ENCODE measurements at places on chromosomes 12 and 14.

DNA sequence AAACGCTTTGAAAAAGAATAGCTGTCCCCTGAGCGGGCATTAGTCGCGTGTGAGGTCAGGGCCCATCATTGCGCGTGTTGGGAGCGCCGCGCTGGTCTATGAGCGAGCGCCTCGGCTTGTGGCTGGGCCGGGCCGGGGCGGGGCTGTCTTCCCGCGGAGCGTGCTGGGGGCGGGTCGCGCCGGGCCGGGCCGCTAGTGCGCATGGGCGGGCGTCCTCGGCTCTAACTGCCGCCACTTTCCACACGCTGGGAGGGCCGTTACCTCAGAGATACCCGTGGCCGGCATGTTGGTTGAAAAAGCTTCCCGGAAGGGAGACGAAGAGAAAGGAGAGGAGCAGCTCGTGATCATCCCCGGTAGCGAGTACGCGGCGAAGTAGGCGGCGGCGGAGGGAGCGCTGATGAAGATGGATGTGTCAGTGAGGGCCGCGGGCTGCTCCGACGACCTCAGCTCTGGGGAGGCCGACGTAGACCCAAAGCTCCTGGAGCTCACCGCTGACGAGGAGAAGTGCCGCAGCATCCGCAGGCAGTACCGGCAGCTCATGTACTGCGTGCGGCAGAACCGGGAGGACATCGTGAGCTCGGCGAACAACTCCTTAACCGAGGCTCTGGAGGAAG is at the start of gene EID3:
TSS of gene EID3 (plus strand) at position 202 of the 614 bp plus-strand sequence. CDS start at position 398, 196 bp downstream.
- no peak for DNase-seq

DNA sequence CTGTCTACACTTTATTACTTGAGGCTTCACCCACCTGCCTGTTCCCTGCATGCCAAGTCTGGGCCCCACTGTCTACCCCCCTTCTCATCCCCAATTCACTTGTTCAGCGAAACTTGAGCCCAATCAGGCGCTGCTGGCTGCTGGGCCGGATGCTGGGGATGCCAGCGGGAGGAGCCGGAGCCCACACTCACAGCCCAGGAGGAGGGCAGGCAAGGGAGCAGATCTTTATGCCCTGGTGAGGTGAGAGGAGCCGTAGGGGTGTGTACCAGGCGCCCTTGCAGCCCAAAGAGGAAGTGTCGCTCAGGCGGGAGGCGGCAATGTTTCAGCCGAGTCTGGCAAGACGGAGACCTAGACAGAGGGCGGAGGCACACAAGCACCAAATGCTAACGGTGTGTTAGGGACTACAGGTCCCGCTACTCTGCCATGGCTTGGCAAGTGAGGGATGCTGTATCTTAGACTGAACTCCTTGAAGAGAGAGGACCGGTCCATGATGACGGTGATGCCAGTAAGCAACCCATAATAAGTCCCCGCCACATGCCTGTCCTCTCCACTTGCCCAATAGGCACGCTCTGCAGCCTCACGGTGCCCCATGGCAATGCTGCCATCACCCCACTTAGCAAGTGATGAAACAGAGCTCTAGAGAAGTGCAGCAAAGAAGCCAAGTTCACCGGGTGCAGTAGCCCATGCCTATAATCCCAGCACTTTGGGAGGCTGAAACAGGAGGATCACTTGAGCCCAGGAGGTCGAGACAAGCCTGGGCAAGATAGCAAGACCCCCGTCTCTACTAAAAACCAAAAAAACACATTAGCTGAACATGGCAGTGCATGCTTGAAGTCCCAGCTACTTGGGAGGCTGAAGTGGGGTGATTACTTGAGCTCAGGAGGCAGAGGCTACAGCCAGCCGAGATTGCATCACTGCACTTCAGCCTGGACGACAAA is 41.6 kb downstream of the LRRC74A start:
- DNase-seq = no peak

DNA sequence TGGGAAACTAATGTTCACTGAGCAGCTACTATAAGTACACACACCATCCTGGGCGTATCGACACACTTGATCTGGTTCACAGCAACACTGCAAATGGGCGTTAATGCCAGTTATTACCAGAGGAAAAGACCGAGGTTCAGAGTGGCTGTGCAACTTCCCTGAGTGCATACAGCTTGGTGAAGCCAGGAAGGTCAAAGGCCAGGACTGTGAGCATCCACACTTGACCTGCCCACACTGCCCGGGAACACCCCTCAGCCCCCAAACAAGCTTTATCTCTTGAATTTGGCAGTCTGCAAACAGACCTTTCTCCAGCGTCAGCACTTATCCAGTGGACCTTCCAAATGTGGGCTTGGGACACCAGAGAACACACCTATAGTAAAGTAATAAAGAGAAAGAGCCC is 312.6 kb downstream of the BCL11B start:
- DNase-seq = no peak

- no peak for DNase-seq
These were observed 26.4 kb upstream of the SLC7A8 start for GRCh38 chr14:23209651-23210423.

DNA sequence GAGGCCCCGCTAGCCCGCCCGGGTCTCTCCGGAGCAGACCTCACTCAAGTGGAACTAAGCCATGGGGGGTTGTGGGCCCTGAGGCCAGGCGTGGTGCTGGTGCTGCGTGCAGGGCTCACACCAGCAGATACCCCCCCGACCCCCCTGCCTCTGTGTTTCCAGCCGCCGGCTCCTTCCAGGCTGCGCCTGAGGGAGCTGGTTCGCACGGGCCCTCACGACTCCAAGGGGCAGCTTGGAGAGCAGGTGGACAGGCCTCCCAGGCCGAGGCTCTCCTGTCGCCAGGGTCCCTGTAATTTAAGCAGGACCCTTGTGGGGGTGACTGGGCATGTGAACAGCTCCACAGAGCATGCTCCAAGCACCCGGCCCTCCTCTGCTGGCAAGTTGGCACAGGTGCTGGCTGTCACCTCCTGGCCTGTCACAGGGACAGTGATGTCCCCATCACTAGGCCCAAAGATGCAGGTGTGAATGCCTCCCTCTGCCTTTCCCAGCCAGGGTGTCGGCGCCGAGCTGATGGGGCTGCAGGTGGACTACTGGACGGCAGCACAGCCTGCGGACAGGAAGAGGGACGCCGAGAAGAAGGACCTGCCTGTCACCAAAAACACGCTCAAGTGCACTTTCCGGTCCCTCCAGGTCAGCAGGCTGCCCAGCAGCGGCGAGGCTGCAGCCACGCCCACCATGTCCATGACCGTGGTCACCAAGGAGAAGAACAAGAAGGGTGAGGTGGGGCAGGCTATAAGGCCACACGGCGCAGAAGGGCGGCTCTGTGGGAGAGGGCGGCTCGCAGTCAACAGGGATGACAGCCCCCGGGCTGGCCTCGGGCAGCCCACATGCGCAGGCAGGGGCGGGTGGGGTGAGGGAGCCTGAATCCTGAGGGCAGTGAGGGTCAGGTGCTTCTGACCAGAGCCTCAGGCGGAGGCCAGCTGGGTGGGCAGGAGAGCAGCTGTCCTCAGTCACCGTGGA is 5.9 kb upstream of the TEX22 start:
- DNase-seq = no peak

DNA sequence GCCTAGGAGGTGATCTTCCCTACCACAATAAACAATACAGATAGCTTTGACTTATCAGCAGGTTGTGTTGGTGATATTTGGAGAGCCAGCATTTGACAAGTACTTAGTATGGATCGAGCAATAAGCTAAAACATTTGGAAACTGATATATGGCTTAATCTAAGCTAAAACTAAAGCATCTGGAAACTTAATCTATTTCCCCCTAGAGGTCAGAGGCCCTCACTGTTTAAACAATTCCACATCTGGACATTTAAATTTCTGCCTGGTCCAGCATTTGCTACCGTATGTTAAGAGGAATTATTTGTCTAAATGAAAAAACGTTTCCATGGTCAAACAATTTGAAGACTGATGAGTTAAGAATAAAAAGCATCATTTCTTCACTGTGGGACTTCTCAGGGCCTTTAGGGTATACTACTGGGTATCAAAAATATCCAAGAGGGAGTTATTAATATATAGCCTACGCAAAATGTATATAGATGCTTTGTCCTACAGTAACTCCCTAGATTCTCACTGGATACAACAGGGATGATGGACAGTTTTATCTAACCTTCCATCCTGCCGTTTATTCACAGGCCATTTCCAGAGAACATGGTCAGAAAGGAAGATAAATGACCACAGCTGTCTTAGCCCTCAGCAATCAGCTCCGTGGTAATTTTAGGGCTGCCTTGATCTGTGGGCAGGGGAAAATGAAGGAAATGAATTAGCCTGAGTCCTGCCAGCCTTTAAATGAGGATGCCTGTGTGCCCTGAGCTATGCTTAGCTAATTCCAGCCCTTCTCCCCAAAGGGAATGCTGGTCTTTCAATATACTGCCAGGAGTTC is 135.4 kb upstream of the NUDT4 start:
- DNase-seq = no peak

DNA sequence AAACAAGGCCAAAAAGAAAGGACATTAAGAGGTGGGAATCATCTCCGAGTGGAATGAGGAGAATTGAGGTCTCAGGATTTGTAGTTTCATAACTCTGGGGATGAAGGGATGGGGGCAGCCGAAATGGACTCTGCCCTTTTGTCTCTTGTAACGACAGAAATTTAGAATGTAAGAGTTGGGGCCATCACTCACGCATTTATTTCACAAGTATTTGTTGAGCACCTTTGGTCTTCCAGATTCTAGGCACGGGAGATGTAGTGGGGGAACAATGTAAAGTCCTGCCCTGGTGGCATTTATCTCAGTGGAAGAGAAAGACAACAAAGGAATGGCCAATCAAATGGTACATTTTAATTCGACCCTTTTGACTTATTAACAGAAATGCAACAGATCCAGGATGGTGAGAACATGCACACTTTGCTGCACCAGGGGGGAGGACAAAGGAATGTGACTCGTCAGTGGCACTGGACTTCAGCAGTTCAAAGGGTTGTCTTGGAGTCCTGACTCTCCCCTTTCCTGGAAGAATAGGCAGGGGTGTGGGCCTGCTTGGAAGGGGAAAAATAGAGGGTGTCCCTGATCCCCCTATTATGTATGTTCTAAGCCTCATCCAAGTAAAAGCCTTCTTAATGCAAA is 102.0 kb downstream of the TMEM30B start:
- no peak for DNase-seq

- DNase-seq = no peak
These were observed 851.2 kb downstream of the GALC start for GRCh38 chr14:87141801-87142200.

DNA sequence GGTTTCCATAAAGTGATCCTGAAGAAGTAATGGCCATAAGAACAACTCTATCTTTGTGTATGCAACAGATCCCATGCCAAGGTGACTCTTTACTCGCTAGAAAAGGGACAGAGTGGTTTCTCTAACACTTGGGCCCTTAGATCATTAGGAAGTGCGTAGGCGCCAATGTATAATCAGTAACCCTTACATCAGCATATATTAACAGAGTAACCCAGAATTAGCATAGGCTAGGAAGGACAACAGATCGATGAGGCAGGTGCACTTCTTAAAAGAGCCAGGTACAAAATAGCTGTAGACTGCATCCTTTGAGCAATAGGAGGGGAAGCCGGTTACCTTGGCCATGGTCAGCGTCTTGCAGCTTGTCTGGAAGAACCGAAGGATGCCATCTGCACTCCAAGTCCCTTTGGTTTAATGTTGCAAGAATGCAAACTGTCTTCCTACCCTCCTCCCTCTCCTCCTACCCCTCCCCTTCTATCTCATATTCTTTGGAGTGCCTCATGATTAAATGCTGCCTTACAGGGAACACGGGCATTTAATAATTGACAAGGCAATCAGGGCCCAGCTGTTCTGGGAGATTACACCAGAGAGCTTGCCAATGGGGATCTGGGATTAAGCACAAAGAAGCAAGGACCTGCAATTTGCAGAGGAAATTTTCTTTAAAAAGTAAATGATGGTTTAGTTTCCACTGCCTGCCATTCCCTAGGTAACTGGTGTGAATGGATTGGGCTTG is 8.0 kb downstream of the GSG1 start:
- DNase-seq = no peak

DNA sequence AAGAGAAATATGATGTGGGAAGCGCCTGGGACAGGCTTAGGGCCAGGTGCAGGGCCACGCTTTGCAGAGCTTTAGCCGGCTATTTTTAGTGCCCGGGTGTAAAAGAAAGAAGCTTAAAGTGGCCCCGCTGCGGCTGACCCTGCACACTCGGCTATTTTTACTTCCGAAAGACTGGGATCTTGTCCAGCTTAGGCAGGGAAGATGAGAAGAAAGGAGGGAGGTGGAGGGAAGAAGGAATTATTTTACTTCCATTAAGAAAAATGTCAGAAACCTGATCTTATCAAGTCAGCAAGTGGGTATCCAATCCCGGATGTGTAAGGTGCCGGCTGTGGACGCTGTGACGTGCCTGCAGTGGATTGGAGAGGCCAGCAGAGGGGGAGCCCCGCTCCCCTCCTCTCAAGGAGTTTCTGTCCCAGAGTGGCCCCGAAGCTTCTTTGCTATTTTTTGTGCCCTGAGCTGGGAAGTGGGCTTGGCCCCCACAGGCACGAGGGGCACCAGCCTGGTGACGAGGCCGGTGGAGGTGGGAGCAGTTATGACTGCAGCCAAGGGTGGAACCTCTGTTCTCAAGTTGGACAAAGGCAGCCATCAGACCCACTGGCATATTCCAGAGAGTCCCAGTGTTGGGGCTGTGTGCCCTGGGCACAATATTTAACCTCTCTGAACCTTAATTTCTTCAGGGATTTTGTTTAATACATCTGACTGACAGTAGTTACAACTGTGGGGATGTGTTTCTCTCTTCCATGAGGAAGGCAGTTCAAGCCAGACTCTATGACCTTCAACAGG is 97.7 kb downstream of the ESRRB start:
- no peak for DNase-seq

DNA sequence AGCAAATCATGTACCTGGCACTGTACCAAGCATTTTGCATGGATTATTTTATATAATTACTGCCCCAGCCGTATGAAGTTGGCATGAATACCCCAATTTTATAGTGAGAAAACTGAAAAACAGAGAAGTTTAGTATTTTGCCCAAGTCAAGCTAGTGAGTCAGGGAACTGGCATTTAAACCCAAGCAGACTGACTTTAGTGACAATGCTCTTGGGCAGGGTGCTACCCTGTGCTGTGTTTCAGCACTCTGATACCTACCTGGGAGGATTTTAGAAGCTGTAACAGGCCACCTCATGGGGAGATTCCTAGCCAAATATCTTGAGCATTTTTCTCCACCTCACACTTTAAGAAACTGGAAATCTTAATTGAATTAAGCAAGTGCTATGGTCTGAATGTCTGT is 98.1 kb upstream of the MAX start:
- no peak for DNase-seq

DNA sequence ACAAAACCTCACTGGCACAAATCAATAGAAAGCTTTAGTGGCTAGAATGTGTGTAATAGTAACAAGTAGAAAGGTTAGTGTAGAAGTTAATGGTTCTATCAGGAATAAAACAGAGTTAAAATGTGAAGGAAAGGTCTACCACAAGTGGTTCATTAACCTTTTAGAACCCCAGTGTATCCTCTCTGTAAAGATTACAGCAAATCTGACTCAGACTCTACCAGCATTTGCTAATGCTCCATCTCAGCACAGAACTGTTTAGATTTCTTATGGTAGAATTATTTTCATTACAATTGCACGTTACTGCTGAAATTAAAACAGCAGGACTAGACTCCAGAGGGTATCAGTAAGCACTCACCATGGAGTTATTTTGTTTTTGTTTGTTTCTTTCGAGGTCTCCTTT is 609.0 kb upstream of the LMO3 start:
- no peak for DNase-seq

- DNase-seq = no peak
These were observed 484 bp downstream of the ALKBH1 start for GRCh38 chr14:77707355-77707723.

GRCh38 chr12:105922670-105923102 is 216.1 kb downstream of the NUAK1 start:
- DNase-seq = peak; percentile 12

GRCh38 chr14:57575482-57575881 is 81.8 kb upstream of the CCDC198 start:
- peak; percentile 83 for DNase-seq

Data from NCI-H146 (cell line).